ENCODE measurements at places on chromosomes 7 and 10.

GRCh38 chr10:34593374-34593890 lies 221.7 kb downstream of the PARD3 start:
- DNase-seq = no peak

DNA sequence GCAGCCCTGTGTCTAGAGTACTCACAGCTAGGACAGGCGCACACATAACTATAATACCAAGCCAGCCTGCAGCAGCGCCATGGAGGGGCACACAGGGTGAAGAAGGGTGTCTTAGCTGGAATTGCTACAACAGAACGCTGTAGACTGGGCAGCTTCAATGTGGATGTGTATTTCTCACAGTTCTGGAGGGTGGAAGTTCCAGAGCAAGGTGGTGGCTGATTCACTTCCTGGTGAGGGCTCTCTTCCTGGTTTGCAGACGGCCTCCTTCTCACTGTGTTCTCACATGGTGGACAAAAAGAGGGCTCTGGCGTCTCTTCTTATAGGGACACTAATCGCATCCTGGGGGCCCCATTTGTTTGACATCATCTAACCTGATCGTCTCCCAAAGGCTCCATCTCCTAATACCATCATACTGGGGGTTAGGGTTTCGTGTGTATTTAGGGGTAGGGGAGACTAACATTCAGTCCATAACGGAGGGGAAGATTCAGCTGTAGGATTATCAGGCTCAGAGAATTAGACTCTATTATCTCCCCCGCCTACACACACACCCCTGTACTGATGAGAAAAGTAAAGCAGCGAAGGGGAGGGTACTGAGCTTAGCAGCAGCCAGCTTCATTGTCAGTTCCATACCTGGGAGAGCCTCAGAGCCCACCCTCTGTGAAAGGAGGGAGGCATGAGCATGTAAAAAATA lies 289.1 kb downstream of the CCDC3 start:
- no peak for DNase-seq

- DNase-seq = no peak
Measured at GRCh38 chr10:6885284-6885683, 305.2 kb upstream of the PRKCQ start.

- DNase-seq = no peak
Measured at GRCh38 chr7:1770331-1770730, 100.3 kb downstream of the ELFN1 start.

DNA sequence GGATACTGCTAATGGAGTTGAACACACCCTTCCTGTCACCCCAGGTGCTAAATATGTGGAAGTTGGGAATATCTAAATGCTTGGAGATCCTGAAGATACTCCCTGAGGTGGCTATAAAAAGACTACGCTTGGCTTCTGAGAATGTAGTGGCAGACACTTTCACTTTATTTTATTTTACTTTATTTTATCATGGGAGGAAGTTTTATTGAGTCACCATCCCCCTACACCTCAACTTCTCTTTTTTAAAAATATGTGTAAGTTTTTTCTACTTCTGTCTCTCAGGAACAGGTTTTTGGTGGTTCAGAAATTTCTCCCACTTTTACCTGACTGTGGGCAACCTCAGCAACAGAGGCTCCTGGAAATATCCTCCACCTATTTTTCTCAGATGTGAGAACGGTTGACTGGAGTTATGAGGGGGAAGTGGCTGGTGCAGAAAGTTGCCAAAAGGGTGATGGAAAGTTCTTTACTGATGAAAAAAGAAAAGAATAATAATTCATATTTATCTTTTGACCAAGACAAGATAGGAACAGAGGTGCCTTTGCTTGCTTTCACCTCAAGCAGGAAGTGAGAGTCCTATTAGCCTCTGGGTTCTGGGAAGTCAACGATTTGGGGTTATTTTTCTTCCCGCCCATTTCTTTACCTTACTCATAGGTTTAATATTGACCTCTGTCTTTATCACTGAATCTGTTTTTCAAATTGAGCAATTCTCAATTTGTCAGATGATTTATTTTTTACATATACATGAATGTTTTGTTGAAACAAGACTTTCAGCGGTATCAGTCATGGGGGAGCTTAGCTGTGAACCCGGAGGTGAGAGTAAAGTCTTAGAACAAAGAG lies 103.6 kb downstream of the AHR start:
- DNase-seq = no peak

GRCh38 chr7:338295-339061 lies 48.5 kb downstream of the FOXL3 start:
- DNase-seq = no peak

- no peak for DNase-seq
Measured at GRCh38 chr10:112218960-112219359, 35.4 kb upstream of the GPAM start.

DNA sequence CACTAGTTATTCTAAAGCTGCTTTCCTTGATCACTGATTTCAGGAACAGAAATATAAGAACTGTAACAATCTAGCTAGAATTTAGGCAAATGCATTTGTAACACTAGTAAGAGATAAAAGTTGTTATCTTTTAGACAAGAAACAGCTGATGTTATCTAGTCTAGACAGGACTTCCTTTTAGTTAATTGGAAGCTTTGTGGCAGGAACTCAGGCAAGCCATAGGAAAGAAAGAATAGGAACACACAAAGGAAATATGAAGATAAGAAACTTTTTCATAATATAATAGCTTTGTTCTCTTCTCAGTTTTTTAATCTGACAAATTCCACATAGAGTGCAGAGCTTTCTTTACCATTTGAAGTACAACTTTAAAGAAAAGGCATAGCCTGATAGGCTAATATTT lies 59.0 kb upstream of the AGR3 start:
- no peak for DNase-seq

- DNase-seq = no peak
Measured at GRCh38 chr10:85614981-85615380, 751.6 kb downstream of the GRID1 start.

DNA sequence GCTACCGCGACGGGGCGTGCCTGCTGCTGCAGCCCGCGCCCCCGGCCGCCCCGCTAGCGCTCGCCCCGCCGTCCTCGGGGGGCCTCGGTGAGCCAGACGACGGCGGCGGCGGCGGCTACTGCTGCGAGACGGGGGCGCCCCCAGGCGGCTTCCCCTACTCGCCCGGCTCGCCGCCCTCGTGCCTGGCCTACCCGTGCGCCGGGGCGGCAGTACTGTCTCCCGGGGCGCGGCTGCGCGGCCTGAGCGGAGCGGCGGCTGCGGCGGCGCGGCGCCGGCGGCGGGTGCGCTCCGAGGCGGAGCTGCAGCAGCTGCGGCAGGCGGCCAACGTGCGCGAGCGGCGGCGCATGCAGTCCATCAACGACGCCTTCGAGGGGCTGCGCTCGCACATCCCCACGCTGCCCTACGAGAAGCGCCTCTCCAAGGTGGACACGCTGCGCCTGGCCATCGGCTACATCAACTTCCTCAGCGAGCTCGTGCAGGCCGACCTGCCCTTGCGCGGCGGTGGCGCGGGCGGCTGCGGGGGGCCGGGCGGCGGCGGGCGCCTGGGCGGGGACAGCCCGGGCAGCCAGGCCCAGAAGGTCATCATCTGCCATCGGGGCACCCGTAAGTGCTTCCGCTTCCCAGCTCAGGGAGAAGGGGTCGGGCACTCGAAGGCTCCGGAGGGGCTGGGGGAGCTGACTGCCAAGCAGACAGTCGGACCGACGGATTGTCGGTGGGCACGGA lies 761 bp downstream of the PTF1A start:
- no peak for DNase-seq

- no peak for DNase-seq
Measured at GRCh38 chr10:88861036-88861435, 9.4 kb upstream of the ANKRD22 start.

GRCh38 chr10:42992156-42992956 lies 84.5 kb upstream of the RET start:
- no peak for DNase-seq

DNA sequence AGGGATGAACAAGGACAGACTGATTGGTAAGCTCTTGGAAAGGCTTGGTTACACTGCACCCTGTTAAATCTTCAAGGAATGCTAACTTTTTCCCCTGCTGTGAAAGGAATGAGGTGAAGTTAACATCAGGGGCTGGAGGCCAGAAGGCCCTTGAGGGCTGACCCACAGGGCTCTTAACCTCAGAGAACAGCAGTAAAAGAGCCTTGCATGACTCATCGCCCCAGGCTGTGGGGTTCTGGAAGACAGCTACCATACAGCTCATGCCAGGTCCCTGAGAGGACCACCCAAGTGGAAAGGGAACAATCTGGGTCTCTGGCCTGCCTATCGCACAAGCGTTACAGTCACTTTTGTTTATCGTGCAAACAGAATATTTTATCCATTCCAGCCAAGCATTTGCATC lies 54.4 kb downstream of the CYP2C9 start:
- no peak for DNase-seq

DNA sequence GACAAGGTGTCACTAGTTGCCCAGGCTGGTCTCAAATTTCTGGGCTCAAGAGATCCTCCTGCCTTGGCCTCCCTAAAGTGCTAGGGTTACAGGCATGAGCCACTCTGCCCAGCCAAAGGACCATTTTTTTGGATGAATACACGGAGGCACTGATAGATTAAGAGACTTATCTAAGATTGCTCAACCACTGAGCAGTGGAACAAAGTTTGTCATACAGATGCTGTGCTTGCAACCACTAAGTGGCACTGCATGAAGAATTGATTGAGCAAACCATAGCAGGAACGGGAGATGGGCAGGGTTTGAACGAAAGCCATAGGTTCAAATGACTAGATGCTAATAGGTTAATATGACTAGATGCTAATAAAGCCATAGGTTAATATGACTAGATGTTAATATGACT lies 61.1 kb downstream of the EBLN1 start:
- DNase-seq = no peak

DNA sequence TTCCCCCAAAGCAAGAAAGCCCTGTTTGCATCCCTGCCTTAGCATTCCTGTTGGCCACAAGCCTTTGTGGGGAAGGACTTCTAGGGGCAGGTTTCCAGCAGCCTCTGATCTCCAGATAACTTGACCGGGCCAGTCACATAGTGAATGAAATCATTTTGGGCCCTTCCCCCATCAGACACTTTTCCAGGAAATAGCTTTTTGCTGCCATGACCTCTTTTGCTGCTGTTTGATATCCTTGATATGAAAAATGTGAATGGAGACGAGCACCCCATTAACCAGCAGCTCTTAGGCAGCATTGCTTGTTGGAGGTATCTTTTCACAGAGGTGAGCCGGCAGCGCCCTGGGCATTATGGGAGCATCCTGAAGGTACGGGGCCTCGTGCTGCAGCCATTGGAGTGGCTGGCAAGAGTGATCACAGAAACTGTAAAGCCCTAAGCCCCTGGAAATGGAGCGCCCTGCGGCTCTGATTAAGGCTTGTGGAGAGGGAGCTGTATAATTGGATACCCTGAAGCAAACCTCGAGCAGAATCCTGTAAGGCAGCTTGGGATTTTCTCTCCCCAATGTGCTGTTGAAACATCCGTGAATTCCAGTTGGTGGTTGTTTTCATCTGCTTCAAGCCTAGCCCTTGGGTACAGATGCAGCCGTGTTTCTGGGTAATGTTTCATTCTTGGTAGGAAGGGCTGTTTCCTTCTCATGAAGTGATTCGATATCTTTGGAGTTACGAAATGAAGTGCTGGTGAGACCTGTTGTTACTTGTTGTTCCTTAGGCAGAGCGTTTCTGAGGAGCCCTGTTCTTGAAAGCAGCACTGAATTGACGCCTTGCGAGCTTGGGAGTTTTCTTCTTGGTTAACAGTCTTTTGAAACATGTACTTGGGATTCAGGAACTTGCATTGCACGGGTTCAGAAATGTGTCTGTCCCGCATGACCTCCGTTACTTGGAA lies 179.0 kb downstream of the PTEN start:
- DNase-seq = no peak

GRCh38 chr10:92839191-92840085 lies 8.9 kb upstream of the EXOC6 start:
- DNase-seq = peak; percentile 53

DNA sequence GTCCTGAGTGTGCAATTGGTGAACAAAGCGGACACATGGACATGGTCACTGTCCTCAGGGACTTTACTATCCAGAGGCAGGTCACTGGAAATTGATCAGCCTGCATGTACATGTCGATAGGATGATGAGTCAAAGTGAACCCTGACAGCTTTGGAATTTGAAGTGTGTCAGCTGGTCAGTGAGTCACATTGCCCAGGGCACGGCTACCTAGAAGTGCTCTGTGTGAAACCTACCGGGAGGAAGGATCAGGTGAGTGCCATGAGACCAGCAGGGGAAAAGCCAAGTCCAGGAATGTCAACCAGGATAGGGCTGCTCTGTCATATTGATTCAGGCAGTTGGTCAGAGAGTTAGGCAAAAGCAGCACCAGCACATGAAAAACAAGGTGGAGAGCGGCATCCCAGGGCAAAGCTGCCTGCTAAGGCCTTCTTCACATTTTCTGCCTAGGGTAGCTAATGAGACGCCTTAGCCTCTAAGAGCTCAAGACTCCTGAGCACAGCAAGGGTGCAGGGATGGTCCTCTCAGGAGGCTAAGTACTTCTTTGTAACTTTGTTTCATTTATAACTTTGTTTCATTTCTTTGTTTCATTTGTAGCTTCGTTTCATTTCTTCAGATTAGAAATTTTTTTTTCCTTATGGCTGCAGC lies 19.4 kb upstream of the PDCD4 start:
- DNase-seq = no peak

GRCh38 chr10:86823565-86823964 lies 67.1 kb downstream of the BMPR1A start:
- no peak for DNase-seq

- DNase-seq = no peak
Measured at GRCh38 chr7:151699147-151699927, 177.6 kb downstream of the PRKAG2 start.

DNA sequence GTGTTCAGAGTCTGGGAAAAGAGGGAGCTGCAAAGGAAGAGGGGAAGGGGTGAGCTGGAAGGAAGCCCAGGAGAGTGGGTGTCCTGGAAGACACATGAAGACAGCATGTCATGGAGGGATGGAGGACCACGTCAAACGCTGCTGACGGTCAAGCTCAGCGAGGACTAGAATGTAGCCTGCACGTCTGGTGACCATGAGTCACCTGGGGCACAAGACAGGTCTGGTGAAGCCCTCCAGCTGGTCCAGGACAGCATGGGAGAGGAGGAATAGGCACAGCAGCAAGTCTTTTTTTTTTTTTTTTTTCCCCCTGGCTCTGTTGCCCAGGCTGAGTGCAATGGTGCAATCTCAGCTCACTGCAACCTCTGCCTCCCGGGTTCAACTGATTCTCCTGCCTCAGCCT lies 19.6 kb upstream of the AMZ1 start:
- DNase-seq = no peak

DNA sequence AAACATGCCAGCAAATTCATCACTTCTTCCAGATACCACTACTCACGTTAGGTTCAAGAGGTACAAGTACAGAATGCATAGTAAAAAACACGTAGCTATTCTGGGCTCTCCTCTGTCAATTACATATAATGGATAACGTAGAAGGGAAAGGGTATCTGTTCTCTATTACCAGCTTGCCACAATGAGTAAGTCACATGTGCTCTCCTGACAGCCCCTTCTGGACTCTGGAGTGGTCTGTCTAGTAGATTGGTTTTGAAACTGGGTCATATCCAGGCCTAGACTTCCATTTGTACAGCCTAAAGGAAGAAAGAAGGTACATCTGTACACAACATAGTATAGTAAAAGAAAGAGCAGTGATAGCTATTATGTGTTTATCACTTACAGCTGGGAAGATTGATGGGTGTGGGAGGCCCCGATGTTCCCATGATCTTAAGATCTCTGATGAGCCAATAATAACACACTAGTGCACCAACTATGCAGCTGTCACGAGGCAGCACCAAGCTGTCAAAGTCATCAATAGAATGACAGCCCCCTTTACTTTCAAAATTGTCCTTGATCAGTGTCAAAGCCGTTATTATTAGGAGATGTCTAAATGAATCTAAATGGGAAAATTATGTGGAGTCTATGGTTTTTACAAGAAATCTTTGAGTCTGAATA lies 161.9 kb upstream of the AGK start:
- DNase-seq = no peak
